ENCODE measurements at places on chromosomes 3 and 15.
A peak's percentile ranks its signal among the peaks of the same experiment; 100 is the strongest.

DNA sequence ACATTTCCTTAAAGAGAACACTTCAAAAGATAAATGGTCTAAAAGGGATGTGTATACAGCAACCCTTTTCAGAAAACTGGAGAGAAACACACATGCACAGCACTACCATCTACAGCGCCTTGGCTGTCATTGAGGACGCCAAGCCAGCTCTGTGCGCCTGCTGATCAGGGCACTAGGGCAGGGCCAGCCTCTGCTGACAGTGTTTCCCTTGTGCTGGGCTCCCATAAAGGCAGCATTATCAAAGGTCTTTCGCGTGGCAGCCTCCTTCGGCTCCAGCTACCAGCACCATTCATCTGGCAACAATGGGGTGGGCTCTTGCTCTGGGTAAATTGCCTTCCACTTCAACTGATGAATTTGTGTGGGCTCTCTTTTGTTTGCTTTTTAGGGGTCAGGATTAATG is 53.4 kb downstream of the LDHAL6B start:
- DNase-seq, result no peak

DNA sequence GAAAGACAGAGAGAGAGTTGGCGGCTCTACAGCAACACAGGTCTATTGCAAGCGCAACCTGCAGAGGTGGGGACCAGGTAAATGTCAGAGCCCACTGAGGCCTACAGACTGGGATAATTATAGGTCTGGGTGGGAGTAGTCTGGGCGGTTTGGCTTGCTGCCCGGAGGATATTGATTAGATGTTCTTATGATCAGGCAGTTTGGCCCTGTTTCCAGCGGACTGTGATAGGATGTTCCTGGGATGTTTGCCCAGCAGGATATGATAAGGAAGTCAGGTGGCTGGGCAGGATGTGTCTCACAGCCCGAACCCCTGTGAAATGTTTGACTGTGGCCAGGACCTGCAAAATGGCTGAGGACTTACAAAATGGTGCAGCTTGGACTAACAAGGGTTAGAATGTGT is 364.9 kb downstream of the NAALADL2 start:
- DNase-seq, result no peak

DNA sequence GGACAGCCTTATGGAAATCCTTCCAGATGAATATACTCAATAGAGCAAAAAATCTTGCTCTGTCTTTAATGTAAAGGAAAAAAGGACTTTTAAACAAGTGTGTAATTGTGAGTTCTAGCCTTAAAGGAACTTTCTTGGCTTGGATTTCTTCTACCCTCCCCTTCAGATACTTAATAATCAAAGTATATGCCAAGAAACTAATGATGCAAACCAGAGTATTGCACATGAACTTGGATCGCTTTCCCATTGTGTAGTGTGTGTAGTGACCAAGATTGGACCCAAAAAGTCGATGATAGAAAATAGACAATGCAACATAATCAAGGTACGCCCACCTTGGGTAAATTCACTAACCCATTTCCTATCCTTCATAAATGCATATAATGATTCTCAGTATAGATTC is 123.8 kb downstream of the TIGIT start:
- DNase-seq, result no peak

GRCh38 chr15:77187751-77188464 is 117.0 kb upstream of the TSPAN3 start:
- no peak for DNase-seq

GRCh38 chr3:21435871-21436270 is 315.1 kb downstream of the ZNF385D start:
- peak; percentile 76 for DNase-seq

- no peak for DNase-seq
These were observed 121.8 kb downstream of the ZNF609 start for GRCh38 chr15:64582202-64582601.

- DNase-seq, result no peak
These were observed 67.1 kb downstream of the SUCLG2 start for GRCh38 chr3:67587301-67587700.

GRCh38 chr3:32734756-32735155 is 49.8 kb downstream of the CNOT10 start:
- no peak for DNase-seq

DNA sequence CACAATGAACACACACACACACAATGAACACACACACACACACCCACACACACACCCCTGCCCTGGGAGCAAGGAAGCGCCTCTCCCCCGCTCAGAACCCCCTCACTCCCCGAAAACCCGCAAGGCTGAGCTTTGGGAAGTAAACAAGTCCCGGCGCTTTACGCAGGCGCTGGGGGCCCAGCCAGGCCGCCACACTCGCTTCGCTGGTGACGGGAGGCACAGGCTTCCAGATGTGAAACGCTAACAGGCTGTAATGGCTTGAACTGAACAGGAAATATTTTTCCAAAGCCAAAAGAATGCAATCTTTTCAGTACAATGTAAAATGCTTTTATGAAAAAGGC is 122.7 kb upstream of the IGF1R start:
- no peak for DNase-seq

GRCh38 chr15:59051873-59052861 is 52.8 kb upstream of the CCNB2 start:
- no peak for DNase-seq

DNA sequence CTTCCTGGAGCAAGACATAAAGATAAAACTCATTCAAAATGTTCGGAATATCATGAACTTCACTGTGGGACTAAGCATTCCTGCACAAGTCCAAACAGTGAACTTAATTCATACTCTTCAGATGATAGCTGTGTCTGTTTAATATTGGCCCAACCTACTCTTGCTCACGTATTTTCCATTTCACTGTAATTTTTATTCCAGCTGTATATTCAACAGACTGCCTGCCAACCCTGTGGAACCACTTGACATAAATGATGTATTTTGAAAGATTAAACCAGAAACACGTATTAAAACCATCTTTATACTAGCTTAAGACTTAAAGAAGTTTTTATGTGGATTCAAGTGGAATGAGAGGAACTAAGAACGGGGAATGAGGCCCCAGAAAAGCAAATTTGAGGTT is 172.5 kb downstream of the TMEM108 start:
- no peak for DNase-seq

- DNase-seq, result no peak
These were observed 19.8 kb downstream of the MESP1 start for GRCh38 chr15:89731275-89731674.

DNA sequence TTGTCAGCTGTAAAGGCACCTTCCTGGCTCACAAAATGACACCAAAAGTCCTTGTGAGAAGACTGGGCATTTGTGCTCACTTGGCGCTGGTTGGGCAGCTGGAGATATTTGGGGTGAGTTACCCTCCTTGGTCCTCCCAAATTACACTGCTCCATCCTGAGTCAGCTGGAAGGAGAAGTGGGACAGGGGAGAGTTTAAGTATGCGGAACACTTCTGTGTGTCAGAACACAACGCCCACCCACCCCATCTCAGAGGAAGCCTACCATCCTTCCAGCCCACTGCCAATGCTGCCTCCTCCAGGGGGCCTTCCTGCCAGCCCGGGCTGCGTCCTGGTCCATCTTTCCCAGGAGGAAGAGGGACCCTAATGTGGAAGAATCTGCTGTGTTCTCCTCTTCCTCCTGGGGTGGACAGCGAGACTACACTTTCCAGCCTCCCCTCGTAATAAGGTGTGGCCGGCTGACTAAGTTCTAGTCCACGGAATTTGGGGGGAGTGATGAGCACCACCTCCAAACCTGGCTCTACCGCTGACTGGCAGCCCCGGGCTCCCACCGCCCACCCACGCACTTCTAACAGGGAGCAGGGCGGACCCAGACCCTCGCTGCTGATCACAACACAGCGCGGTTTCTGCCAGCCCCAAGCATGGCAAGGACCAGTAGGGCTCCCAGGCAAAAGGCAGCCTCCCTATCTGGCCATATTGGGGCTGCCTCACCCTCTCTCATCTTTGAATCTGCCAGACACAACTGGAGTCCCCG is 265.0 kb downstream of the XXYLT1 start:
- DNase-seq, result no peak

DNA sequence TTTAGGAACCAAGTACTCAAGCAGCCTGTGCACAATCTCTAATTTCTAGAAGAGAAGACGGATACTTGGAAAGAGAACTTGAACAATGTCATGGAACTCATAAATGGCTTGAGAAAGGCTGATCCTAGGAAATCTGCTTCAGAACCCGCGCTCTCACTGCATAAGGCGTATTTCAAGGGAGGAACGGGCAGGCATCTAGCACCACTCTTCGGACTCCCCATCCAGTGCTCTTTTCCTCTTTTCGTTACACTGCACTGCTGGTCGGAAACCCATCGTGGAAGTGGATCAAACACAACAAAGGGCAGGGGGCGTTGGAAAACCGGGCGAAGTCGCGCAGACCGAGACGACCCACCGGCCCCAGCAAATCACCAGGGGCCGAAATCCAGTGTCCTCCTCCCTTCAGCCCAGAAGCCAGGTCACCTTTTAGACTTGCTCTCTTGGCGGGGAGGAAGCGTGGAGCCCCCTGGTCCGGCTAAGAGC is 539 bp upstream of the TLNRD1 start:
- DNase-seq, result no peak

- no peak for DNase-seq
These were observed 57.9 kb downstream of the EPHB1 start for GRCh38 chr3:134852893-134853351.

DNA sequence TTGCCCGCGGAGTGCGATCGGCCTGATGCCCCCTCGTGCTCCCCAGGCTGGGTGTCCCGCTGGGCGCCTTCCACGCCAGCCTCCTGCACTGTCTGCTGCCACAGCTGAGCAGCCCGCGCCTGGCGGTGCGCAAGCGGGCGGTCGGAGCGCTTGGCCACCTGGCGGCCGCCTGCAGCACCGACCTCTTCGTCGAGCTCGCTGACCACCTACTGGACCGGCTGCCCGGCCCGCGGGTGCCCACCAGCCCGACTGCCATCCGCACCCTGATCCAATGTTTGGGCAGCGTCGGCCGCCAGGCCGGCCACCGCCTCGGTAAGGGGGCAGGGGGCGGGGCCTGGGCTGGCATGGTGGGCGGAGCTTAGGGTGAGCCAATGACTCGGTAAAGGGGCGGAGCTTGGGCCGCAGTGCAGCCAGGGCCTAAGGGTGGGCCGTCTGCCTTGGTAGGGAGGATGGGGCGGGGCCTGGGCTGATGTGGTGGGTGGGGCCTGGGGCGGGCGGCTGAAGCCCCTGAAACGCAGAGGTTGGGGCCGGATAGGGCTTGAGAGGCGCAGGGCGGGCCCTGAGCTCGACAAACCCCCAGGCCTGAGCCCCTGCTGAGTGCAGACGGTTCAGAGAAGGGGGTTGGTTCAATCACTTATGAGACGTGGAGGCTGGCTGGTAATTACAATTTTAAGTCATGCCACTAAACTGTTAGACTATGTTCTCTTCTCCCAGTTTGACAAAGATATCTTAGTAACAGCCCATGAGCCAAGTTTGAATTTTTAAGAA is 13.7 kb downstream of the CAND2 start:
- peak; percentile 12 for DNase-seq

- DNase-seq, result no peak
These were observed 425 bp upstream of the FYTTD1 start for GRCh38 chr3:197749315-197749600.

DNA sequence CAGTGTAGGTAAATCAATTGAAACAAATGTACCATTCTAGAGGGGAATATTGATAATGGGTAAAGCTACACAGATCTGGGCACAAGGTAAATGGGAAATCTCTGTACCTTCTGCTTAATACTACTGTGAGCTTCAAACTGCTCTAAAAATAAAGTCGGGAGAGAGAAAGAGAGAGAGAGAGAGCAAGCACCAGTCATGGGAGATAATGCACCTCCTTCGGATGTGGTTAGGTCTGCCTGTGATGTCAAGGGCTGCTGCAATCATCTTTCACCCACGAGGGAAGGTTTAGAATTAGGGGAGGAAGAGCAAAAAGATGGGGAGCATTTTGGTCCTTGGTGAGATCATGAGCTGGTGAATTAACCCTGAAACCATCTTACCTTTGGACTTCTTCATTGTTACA is 219.1 kb downstream of the ZNF385D start:
- no peak for DNase-seq

GRCh38 chr3:32816439-32817256 is 1.1 kb upstream of the TRIM71 start:
- no peak for DNase-seq

- no peak for DNase-seq
These were observed 96.2 kb downstream of the VGLL4 start for GRCh38 chr3:11547498-11547897.

- no peak for DNase-seq
These were observed 8.1 kb downstream of the ABTB1 start for GRCh38 chr3:127680798-127681221.

- no peak for DNase-seq
These were observed 1.2 kb upstream of the SHISA5 start for GRCh38 chr3:48505146-48505545.

DNA sequence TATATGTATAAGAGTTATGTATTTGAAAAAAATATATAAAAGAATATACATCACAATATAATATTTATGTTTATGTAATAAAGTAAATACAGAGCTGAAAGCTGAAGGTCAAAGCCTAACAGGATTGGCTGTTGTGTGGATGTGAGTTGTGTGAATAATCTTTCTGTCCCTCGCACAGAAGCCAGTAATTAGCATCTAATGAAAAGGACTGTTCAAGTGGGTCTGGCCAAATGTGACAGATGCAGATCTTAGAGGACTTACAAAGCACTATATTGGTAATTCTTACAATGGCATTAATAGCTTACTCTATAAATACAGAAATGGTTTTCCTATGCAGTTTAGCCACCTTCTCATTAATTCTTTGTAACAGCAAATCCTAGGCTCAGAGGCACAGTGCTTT is 2.4 kb downstream of the MKRN3 start:
- DNase-seq, result no peak

GRCh38 chr15:69357773-69358771 is 56.1 kb upstream of the KIF23 start:
- no peak for DNase-seq

GRCh38 chr3:49015072-49015471 is 3.3 kb downstream of the DALRD3 start:
- no peak for DNase-seq

DNA sequence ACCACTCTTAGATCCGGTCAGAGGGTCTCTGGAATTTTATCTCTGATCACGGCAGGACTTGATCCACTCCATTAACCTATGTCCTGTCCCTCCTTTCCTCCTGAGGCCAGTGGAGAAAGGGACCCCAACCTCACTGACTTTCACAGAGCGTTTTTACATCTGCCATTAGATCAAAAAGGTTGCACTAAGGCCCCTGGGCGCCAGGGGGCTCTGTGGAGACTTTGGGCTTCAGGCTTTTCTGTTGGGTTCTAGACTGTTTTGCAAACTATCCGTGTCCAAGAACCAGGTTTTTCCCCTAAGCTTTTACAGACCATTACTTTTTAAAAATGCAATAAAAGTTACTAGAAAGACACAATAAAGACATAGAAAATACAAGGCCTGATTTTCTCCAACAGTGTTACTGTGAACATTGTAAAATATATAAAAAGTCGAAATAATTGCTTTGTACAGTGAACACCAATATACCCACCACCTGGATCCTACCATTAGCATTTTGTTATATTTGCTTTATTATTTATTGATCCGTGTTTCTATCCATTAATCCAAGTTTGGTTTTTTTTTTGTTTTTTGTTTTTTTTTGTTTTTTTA is 159.7 kb downstream of the POLR2M start:
- DNase-seq, result no peak

All from AG04449 (cell line).